ENCODE measurements at places on chromosomes 7 and 10.

GRCh38 chr7:29976673-29977415 is 12.8 kb downstream of the SCRN1 start:
- DNase-seq, result peak; percentile 85

GRCh38 chr7:158444501-158445420 is 142.9 kb downstream of the PTPRN2 start:
- no peak for DNase-seq

DNA sequence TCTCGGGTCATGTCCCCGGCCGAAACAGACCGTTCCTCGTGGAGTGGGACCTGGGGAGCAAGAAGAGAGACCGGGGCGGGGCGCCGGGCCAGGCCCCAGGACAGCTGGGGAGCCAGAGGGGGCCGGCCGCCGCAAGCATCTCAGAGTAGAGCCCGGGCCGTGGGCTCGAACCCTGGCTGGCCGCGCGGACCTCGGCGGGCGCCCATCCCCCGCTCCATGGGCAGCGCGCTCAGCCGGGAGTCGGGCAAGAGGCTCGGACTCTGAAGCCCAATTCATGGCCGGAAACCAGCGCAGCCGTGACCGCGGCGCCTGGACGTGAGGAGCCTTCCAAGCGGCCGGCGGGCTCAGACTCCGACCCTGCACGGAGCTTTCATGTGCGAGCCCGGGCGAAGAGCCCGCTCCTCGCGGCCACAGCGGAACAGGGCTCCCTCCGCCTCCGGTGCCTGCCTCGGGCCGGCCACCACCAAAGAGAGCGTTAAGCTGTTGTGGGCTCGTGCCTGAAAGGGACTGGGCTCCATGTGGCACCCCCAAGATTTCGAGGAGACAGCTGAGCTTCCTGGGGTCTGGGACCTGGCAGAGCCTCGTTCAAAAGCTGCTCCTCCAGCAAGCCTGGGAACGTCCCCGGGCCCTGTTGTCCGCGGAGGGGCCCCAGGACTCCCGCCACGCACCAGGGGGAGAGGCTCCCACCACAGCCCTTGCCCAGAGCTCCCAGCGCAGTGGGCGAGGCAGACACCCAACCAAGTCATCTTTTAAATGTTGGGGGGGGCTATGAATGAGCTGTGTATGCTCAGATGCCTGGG is 757 bp upstream of the GRID1 start:
- DNase-seq, result peak; percentile 9

GRCh38 chr10:130461631-130462030 is 325.4 kb downstream of the GLRX3 start:
- DNase-seq, result no peak

- no peak for DNase-seq
These were observed 269.7 kb downstream of the ZMYND11 start for GRCh38 chr10:404991-405390.

GRCh38 chr7:34949361-34949760 is 87.9 kb downstream of the DPY19L1 start:
- no peak for DNase-seq

GRCh38 chr10:121296881-121297585 is 301.2 kb downstream of the FGFR2 start:
- peak; percentile 70 for DNase-seq

DNA sequence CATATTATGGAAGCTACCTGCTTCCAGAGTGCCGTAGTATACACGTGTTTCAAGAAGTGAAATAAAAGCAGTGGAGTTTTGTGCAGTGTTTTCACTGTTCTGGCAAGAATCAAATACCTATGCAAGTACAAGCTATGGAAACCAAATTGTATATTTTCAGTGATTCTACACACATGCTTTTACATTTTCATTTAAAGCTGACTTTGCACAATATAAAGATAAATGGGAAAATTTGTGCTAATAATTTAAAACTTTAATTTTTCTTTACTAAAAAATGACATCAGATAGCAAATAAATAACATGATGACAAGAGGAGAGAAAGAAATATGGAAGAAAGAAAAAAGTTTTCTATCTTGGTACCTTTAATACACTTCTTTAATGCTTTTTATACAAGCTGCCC is 393.7 kb upstream of the NPVF start:
- DNase-seq, result no peak

DNA sequence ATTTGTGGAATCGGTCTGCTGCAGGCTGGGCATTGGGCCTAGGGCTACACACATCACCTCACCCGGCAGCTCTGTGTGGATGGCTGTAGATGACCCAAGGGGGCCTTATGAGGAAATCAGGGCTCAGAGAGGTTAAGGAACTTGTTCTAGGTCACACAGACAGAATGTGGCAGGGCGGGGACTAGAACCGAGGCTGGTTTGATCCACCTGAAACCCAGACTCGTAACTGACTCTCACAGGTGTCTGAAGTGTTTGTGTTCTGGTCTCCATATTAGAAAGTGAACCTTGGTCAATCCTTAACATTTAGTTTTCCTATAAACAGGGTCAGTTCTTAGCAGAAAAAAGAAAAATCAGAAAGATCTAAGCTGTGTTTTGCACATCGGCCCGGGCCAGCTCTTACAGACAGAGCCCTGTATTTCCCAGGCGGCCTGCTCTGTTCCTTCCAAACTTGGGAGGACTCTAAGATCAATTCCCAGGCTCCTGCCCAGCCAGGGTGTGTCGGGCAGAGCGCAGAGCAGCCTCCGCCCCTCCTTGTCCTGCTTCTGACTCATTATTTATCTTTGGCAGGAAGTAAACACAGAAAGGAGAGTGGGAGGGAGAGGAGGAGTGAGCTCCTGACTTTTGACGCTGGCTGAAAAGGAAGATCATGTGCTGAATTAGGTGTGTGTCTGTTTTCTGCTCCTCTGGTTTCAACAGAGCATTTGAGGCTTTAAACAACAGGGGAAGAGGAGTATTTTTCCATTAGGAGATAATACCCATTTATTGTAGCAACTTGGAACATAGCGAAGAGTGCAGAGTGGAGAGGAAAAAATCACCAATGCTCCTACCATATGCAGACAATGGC is 74.1 kb downstream of the TACC2 start:
- DNase-seq, result no peak

DNA sequence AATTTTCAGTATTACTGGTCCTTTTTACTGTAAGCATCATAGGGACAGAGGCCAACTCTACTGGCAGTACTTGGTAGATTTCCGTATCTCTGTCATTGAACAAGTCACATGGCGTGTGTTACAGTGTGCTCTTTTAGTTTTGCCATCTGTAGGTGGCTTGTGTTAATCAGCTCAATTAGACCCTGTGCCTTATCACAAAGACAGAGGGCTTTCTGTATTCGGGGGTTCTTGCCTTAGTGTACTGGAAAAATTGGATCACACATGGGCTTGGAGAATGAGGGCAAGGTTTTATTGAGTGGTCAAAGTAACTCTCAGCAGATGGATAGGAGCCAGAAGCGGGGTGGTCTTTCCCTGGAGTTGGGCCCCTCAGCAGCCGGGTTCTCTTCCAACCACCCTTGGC is 21.3 kb upstream of the LRGUK start:
- DNase-seq, result no peak

GRCh38 chr7:91080351-91080750 is 183.9 kb upstream of the FZD1 start:
- DNase-seq, result no peak

GRCh38 chr7:1748839-1749173 is 78.7 kb downstream of the ELFN1 start:
- DNase-seq, result no peak

DNA sequence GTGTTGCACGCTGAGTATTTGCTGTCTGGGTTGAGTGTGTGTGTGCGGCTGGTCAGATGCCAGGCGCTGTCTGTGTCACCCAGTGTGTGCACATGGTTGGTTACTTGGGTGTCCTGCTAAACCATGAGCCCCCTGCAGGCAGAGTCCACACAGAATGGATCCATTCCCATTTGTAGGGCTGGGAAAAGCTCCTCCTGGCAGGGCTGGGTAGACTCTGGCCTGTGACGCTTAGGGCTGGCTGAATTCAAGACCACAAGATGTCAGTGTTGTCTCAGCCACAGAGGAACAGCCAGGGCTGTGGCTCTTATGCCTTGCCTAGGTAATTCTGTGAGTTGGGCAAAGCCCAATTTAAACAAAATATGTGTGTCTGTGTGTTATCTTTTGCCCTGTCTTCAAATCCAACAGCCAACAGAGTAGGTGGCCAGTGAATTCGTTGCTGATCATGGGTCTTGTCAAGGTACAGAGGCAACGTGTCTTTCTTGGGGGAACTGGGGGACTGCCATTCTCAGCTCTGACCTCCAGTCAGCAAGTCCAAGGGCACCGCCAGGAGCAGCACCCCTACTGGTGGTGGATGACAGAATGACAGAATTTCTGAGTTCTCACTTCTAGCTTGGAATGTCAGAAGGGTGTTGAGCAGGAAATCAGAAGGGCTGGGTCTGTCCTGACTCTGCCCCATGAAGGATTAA is 285.1 kb downstream of the CCSER2 start:
- DNase-seq, result peak; percentile 68

DNA sequence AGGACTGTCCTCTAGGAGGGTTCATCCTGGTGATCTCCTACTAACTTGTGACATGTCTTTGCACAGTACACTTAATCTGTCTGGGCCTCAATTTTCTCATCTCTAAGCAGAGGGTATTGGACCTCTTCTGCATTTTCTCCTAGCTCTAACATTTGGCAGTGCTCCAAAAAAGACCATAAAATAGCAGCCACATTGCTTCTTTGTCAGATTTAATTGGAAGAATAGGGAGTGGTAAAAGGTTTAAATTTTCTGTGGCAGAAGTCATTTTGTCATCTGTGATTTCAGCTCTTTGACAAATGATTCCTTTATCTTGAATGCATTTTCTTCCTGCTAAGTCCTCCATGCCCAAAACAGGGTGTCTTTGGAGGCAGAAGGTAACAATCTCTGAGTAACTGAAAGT is 289.9 kb upstream of the LRGUK start:
- no peak for DNase-seq

DNA sequence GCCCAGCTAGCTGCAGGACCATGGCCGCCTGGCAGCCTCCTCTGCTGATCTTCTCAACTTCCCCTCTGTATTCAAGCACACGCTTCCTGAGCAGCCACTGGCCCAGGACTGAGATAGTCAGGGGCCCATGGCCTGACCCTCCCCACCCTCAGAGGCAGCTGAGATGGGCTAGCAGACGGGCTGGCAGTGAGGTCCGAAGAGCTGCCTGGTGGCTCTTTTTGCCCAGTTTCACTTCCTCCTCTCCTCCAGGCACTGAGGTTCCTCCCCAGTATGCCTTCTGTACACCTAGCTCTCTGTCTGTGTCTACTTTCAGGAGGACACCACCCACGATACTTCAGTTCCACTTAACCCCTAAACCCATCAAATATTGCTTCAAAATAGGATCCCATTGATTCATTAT is 395.6 kb downstream of the TNS3 start:
- DNase-seq, result no peak

DNA sequence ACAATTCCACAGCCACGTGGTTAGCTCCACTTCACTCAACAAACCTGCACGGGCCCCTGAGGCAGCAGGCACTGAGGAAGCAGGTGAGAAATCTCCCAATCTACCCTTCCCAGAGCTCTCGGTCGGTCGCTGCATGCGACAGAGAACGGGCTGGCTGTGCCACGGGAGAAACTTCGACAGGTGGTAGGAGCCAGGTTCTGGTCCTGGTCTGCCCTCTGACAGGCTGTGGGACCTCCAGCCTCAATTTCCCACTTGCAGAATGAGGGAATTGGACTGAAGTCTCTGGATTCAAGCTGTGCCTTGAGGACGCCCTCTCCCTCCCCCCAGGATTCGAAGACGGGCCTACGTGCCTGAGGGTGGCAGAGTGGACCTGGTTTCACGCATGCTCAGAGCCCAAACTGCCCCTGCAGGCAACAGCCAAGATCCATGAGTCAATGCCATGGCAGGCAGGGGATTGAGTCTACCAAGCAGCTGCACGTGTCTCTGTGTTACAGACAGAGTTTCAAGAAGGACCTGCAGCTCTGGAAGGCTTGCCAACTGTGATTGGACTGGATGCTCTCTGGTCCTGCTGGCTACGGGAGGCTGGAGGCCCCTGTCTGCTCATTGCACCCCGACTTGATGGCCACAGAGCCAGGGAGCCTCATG is 215.0 kb downstream of the USP6NL start:
- DNase-seq, result no peak

- DNase-seq, result no peak
These were observed 52.6 kb downstream of the ADCY1 start for GRCh38 chr7:45626441-45627430.

DNA sequence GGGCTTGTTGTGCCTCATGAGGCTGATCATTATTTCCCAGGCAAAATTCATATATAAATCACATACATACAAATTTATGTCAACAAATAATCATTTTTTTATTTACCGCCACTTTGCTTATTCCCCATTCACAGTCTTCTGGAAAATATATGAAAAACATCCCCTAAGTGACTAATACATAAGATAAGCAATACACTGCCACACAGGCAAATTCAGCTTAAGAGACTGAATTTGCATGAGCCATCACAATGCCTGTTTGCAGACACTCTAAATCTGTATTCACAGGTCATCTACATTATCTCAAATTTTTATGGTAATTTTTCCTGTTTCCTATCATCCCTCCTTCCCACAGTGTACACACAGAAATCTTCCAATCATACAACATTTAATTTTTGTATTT is 13.2 kb downstream of the OSBPL3 start:
- no peak for DNase-seq

DNA sequence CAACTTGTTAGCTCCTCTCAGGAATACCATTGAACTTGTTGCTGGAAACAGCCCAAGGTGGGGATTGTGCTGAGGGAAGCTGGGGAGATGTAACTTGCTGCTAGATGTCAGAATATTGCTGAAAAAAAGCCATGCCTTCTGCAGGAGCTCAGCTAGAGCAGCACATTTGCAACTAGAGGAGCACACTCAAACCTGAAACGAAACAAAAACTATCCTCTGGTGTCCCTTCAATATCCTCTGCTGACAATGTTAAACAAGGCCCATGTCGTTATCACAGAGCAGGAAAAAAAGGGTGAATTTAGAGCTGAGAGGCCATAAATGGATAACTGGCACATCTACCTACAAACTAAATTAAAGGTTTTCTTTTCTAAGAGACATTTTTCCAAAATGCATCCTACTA is 53.7 kb upstream of the MACC1 start:
- no peak for DNase-seq
